CD4-positive, alpha-beta T cell treated with Interleukin-12 subunit alpha and Interleukin-12 subunit beta, for 1 hour (primary cell): ENCODE measurements at places on chromosomes 3 and 15.

GRCh38 chr3:4406746-4407568 lies 60.1 kb downstream of the SUMF1 start:
- DNase-seq, result no peak

GRCh38 chr3:38623539-38623938 lies 25.9 kb downstream of the SCN5A start:
- no peak for DNase-seq

- no peak for DNase-seq
These were observed 145.2 kb downstream of the ZIC1 start for GRCh38 chr3:147554332-147554731.

GRCh38 chr3:140493271-140493670 lies 184.6 kb upstream of the TRIM42 start:
- DNase-seq, result no peak

DNA sequence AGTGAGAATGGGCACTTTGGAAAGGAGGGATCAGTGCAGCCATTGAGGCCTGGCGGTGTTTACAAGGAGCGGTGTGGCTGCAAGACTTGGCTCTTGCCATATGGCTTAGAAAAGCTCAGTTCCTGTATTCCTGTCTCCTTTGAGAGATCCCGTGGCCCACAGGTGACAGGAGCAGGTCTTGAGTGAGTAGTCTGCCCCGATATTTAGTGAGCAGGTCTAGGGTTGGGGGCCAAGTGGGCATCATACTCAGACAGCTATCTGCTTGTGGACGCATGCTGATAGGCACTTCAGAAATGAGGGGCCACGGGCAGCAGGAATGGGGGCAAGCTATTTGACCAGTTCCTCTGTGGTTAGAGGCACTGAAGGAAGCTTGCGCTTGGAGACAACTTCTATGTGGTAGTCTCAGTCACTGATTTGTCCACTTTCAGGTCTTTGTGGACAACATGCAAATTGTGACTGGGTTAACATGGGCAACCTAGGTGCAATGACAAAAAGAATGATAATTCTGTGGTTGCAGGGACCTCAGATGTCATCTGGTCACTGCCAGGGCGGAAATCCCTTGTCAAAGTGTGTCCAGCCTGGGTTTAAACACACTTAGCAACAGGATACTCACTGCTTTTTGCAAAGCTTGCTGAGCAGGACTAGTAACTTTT lies 1.1 kb downstream of the TMED3 start:
- DNase-seq, result no peak

- no peak for DNase-seq
These were observed 2.2 kb upstream of the UCN2 start for GRCh38 chr3:48565591-48566400.

DNA sequence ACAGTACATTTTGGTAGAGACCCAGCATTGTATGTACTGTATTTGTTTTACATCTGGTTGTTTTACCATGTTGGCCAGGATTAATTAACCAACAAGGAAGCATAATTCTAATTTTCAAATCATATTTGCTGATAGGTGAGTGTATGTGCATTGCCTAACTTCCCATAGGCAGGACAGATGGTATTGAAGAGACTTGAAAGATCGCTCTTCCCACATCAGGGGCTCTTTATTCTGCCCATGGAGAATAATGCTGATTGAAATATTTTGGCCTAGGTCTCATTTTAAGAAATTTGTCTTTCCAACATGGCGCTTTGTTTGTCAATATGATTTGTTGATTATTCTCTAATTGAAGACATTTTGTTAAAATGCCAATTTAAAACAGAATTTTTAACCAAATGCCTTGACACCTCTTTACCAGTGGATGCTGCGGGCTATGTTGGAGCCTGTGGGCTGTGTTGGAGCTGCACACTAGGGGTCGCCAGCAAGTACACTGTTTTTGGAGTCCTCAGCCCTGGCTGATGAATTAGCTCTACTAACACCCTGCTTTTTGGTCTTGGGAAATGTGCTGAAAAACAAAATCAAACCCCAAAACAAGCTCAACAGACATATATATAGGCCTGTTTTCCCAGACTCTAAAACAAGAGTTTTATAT lies 5.3 kb downstream of the P2RY12 start:
- peak; percentile 8 for DNase-seq

GRCh38 chr15:99167640-99168039 lies 62.8 kb downstream of the SYNM start:
- no peak for DNase-seq

DNA sequence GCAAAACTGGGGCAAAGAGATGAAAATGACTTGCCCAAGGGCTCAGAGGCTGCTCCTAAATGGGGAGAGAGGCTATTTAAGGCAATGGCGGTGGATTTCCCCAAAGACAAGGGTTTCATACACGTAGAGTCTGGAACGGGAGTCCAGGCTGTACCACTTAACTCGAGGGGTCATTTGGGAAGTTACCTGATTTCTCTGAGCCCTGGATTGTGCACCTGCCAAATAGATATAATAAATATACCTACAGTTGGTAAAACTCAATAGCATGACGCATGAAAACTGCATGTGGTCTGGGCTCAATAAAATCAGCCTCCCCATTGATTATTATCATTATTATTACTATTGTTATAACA lies 1.3 kb upstream of the ITPR1 start:
- DNase-seq, result no peak

DNA sequence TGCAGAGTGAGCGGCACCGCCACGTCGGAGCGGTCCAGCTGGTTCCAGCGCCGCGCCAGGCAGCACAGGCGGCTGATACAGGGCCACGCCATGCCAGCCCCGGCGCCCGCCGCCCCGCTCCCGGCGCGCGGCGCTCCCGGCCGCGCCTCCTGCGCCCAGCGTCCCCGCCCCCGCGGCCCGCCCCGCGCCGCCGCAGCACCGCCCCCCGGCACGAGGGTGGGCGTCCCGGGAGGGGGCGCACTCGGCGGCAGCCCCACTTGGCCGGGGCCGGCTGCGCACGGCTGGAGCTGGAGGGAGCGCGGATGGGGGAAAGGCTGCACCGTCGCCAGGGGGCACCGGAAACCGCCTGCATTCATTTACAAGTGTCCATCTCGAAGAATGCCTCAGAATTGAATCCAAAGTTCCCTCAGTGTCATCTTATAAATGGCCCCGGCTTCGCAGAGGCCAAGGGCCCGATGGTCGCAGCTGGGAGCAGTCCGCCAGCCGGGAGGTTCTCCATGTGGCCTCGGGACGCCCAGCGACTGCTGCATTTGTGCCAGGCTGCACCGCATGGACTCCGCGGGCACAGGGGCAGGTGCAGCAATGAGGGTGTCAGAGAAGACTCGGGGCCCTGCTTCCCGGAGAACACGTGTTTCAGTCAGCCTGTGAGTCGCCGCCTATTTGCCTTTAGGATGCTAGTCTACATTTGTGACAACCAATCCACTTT lies at the start of gene MAP6D1:
Gene MAP6D1, minus strand, starts transcription at position 122 of the 706 bp plus-strand sequence. Its CDS starts 30 bp downstream, at position 92.
- peak; percentile 51 for DNase-seq

DNA sequence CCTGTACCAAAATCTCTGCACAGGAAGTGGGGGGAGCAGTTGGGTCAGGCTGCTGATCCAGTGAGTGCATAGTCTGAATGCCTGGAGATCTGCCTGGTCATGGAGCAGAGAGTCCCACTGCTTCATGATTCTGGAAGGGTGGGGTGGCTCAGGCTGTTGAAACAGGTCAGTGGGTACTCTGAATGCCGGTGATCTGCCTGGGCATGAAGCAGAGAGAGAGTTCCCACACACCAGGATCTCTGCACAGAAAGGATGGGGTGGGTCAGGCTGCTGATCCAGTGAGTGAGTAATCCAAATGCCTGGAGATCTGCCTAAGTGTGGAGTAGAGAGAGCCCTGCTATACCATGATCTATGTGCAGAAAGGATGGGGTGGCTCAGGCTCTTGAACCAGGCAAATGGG lies 16.1 kb upstream of the GCSAM start:
- no peak for DNase-seq

- peak; percentile 80 for DNase-seq
These were observed at the start of the genes DTX3L and PARP9 for GRCh38 chr3:122564155-122564912. TSS of gene DTX3L (plus strand) at chr3:122564338. CDS start at chr3:122564427, 89 bp downstream. TSS of gene PARP9 (minus strand) at chr3:122564300. CDS start at chr3:122559620, 4,680 bp downstream.

GRCh38 chr3:39810647-39811161 lies 1.3 kb downstream of the MYRIP start:
- no peak for DNase-seq

- no peak for DNase-seq
These were observed 23.6 kb upstream of the BCL2A1 start for GRCh38 chr15:79994615-79995014.

GRCh38 chr3:16510620-16511319 lies 2.7 kb downstream of the RFTN1 start:
- DNase-seq, result no peak

- no peak for DNase-seq
These were observed 45.9 kb downstream of the HCN4 start for GRCh38 chr15:73322665-73323373.

- no peak for DNase-seq
These were observed 50.0 kb upstream of the RFX7 start for GRCh38 chr15:56293495-56294292.

- DNase-seq, result no peak
These were observed 38.1 kb downstream of the CHAC1 start for GRCh38 chr15:40991355-40991754.

DNA sequence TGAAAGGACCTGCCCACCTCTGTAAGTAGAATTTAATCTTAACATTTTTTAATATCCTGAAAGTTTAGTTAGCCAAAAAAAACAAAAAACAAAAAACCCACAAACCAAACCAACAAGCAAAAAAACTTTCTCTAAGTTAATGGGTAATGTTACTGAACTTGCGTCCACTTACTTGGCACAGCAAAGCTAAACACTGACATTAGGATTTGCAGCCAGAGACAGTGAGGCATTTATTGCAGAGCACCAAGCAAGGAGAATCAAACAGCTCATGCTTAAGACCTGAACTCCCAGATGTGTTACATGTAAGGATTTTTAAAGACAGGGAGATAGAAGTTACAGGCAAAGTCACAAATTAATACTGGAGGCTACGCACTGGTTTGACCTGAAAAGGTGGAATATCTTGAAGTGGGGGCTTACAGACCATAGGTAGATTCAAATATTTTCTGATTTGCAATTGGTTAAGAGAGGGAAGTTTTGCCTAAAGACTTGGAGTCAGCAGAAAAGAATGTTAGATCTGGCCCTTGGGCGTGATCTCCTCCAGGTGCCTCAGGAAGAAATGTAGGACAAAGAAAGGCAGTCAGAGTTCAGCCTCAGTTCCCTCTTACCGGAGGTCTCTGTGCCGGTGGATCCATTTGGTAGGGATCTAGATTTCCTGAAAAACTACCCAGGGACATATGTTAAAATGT lies 205.0 kb downstream of the ADAMTSL3 start:
- no peak for DNase-seq

DNA sequence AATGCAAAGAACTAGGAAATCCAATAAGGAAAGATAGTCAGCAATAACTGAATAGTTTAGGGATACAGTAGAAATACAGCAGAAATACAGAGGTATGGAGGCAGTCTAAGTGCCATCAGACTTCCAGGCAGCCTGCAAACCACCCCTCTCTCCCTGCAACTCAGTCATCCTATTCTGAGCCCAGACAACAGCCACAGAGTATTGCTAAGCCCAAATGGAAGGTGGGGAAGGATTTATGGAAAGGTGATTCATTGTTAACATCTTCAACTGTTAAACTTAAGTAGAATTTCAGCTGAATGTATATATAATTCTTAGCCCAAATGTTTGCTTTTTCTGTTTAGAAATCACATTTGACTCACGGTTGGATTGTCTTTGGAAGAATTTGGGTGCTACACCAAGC lies 300.4 kb downstream of the RBMS3 start:
- no peak for DNase-seq

DNA sequence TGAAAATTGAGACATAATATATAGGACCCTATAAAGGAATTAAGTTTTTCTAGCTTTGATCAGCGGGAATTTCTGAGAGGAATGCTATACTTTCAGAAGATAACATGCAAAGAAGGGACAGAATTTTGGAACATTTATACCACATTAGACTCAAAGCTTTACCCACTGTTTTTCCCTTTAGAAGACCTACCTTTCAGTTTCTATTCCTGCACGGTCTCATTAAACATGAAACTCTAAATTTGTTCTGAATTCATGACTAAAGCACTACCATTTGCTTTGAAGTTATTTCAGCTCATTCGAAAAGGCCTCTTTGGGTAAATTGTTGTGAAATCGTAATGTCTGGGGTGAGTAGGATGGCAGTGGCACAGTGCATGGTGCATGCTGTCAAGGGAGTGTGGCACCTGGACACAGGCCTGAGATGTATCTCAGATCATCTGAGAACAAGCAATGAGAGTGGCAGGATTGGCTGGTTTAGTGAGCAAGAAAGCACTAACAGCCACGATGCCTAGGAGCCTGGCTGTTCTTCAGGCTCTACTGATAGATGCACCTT lies 42.5 kb downstream of the CHCHD4 start:
- DNase-seq, result no peak

DNA sequence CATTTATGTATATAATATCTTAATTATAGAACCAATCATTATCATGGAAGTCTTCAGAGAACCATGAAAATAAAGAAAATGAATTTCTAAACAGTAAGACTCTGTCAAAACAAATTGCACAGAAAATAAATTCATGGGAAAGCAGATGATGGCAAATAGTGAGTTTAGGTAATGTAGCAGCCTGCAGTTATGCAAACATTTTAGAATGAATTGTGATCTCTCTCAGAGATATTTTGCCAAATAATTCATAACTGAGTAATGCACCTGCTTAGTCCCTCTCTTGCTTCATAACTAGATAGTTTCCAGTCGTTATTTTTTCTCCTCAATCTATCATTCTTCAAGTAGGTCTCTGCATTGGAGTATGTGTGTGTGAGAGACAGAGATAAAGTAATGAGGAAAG lies 492.7 kb upstream of the THBS1 start:
- DNase-seq, result no peak

DNA sequence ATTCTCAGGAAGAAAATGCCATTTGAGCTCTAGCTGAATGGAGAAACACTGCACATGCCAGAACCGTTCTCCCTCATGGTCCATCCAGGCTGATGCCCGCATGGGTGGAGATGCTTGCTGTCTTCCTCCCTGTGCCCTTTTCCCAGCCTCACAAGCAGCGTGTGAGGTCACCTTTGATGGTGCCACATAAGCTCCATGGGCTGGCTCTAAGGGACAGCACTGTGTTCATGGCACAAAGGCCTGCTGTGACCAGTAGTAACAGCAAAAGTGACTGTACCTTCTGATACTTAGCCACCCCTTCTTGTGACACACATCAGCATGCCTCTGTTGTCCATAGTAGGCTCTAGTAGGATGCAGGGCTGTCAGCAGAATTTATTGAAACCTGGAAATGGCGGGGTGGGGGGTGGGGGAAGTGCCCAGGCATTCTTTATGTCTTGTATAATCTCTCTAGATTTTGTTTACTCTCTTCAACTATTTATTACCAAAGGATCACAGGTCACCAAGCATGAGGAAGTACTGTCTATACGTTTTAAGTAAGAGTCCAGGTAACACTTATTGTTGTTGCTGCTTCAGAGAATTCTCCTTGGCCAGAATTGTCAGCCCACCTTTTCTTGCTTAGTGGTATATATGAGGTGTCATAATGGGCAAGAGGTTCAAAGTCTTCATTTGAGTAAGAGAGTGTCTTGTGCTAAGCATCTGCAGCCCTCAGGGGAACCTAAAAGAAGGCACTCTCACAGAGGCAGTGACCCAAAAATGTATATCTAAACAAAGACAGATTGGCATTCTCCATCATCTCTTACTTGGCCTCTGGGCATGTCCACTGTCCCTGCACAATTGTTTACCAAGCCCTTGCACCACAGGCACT lies 56.5 kb downstream of the RAB7A start:
- DNase-seq, result no peak
